ENCODE measurements at places on chromosomes 3 and 15.

GRCh38 chr15:38867556-38867955 is 302.9 kb upstream of the RASGRP1 start:
- DNase-seq, result no peak

GRCh38 chr3:22392859-22393258 is 641.8 kb upstream of the ZNF385D start:
- no peak for DNase-seq

DNA sequence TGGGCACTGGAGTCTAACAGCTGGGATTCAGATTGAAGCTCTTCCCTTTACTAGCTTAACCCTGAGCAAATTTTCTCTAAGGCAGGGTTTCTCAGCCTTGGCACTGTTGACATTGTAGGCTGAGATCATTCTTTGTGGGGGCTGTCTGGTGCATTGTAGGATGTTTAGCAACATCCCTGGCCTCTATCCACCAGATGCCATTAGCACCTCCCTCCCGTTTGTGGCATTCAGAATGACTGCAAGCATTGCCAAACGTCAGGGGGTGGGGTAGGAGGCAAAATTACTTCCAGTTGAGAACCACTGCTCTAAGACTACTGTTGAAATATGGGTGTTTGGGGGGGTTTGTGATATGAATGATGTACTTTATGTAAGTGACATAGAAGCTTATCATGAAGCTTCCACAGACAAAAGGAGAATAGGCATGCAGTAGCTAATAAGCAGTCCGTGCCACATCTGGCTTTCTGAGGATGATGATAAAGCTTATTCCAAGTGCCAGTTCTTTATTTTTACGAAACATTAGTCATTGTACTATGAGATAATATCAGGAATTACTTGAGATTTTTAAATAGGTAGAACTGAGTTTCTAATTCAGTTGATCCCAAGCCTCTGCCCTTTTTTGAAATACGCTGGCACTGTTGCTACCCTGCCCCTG is 39.3 kb downstream of the NKIRAS1 start:
- DNase-seq, result no peak

- no peak for DNase-seq
Observed at GRCh38 chr3:116059421-116060096, 385.7 kb downstream of the LSAMP start.

GRCh38 chr3:122577409-122578031 is at the start of gene PARP15:
PARP15 (plus strand) TSS chr3:122577650; CDS start chr3:122577668, 18 bp downstream.
- no peak for DNase-seq

Measured in WERI-Rb-1 (cell line).